Fibroblast of skin of right biceps (primary cell): ENCODE measurements at places on chromosomes 12 and 14.

GRCh38 chr14:78308079-78308478 is 137.9 kb downstream of the NRXN3 start:
- DNase-seq, result no peak

DNA sequence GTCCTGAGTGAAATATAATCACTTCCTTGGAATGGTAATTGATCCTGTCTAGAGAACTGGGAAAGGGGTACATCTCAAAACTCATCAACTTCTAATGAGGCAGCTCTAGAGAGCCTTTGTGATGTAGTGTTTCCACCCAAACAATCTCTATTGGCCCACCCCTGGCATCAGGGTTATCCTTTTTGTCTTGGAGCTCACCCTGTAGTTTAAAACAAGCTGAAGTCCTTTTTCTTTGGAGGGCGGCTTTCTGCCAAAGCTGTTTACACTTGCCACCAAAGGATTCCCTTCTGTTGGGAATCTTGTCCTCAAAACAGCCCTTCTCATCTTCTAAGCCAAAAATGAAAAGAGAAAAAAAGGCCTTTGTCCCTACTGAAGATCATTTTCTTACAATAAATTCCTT is 60.6 kb upstream of the GTF2A1 start:
- no peak for DNase-seq

DNA sequence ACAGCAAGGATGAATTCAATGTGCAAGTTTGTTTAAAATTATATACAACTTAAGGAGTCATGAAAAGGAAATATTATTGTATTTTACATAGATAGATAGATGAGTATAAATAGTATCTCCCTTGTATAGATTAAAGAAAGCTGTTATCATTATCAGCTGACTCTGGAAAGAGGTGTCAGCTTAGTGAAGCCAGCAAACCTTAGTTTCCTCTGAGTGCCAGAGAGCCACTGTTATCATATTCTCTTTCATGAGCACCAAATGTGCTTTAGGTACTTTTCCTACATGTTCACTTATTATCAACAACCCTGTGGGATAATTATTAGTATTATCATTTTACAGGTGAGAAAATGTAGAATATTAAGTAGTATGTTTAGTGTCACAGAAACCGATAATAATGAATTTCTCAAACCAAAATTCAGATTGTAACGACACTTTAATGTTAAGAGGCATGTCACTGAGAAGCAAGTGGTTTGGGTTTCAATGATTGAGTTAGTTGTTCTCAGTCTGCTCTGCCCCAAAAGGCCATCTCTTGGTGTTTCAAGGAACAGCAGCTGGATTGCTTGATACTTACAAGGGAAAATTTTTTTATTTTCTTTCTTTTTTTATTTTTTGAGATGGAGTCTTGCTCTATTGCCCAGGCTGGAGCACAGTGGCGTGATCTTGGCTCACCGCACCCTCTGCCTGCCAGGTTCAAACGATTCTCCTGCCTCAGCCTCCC is 53.7 kb downstream of the PLEKHA5 start:
- DNase-seq, result no peak

DNA sequence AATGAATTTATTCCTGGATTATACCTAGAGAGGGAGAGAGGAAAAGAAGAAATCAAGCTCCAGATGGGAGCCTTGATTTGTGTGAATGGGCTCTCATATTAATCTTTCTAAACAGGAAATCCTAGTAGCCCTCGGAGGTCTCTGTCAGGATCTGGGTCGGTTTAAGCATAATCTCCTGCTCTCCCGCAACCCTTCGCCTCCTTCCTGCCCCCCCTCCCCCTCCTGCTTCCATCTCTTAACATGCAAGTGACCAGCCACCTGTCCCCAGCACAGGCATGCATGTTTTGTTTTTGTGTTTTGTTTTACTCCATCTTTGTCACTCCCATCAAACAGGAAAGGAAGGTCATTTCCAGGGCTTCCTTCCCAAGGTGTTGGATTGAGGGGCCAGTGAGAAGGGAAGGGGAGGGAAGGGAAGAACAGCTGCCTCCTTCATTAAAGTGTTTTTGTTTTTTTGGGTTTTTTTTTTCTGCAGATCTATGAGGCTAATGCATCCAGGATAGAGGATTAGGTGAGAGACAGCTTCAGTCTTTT is 4.8 kb upstream of the KCNA5 start:
- no peak for DNase-seq

DNA sequence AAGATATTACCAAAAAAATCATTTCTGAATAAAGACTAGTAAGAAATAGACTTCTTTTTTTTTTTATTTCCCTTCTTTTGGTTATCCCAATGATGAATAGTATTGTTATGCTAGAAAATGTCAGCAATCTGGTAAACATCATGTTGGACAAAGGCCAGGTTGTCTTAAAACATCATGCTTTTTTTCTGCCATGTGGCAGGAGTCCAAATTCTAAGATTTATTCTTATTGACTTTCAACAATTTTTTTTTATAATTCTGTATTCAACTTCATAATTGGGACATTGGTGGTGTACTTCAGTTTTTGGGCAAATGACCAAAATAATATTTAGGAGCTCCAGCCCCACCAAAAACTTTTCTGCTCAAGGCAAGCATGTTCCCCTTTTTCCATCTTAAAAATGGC is 10.5 kb downstream of the DCN start:
- peak; percentile 14 for DNase-seq

GRCh38 chr12:85509857-85510256 is 229.8 kb downstream of the ALX1 start:
- no peak for DNase-seq
